Stomach (tissue), 19 donors: ENCODE measurements at places on chromosomes 3 and 15.

DNA sequence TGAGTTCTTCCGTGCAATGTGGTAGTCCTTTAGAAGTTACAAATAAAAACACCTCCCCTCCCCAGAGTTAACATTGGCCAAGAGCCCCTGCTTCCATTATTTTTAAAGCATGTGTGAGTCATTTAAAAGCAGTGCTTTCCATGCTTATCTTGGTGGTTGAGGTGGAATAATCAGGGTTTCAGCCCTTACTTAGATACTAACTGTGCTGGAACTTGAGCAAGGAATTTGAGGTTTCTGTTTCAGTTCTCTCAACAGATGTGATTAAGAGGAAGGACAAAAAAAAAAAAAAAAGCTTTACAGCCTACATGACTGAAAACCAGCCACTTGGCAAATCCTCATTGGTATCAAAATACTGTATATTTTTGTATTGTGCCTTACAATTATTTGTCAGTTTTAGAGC, 64.5 kb downstream of the CGNL1 start:
- H3K4me1 ChIP-seq: peaks cover 17% of the 10 kb centered on the region
- H3K27ac ChIP-seq: peak overlapping the region; percentile 56
- H3K4me3 ChIP-seq: no peak overlapping the region
- H3K36me3 ChIP-seq: peaks cover 19% of the 10 kb centered on the region
- DNase-seq: peak; percentile 81
- H3K27me3 ChIP-seq: no peaks in the 10 kb centered on the region

DNA sequence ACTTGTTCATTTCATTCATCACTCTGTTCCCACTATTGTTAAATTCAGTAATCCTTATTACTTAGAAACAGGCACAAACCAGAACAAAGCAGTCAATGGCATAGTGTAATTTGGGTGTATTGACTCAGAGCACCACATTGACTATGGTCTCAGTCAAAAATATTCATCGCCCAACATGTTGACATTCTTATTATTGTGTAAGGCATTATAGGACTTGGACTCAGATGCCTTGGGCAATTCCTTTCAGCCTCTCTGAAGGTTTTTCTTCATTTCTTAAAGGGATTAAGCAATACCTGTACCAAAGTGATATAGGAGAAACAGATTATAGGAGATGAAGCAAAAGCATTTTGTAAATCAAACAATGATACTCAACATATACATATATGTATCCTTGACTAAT, 114.7 kb upstream of the BHLHE40 start:
- no peak for DNase-seq
- H3K27me3 ChIP-seq: no peaks in the 10 kb centered on the region
- H3K4me3 ChIP-seq: no peak overlapping the region

- peaks cover 6% of the 10 kb centered on the region for H3K4me1 ChIP-seq
- H3K4me3 ChIP-seq: no peak overlapping the region
- no peak for DNase-seq
- H3K27me3 ChIP-seq: peaks cover 13% of the 10 kb centered on the region
- no peak overlapping the region for H3K27ac ChIP-seq
These were observed 131.8 kb downstream of the MDFIC2 start for GRCh38 chr3:70180664-70181063.

DNA sequence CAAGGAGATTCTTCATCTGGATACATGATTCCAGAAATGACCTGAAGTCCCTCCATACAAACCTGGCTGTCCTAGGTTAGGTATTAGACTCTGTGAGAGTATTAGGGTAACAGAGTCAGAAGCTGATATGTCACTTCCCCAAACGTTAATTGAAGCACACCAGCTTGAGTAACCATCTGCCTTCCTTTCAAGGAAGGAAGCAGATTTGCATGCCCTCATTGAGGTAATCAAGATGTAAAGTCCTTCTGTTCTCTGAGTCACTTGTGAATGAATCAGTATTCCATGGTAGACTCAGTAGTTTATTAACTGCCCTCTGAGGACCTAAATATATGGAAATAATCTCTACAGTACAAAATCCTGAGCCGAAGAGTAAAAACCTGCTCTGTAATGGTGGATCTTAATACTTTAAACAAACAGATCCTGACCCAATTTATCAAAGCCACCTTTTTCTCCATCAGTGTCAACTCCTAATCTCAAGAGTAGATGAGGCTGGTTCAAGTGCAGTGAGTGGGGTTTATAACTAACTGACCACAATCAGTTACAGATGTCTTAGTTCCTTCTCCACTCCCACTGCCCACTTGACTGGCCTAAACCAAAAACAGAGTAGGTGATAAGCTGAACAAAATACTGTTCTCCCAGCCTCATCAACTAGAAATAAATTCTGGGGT, 246.2 kb upstream of the CHRM5 start:
- no peak overlapping the region for H3K4me3 ChIP-seq
- H3K4me1 ChIP-seq: no peaks in the 10 kb centered on the region
- DNase-seq: no peak
- no peak overlapping the region for H3K27ac ChIP-seq
- peaks cover 3% of the 10 kb centered on the region for H3K36me3 ChIP-seq

- no peak overlapping the region for H3K4me3 ChIP-seq
- no peaks in the 10 kb centered on the region for H3K27me3 ChIP-seq
- H3K36me3 ChIP-seq: no peaks in the 10 kb centered on the region
- no peak overlapping the region for H3K27ac ChIP-seq
- no peak for DNase-seq
These were observed 132.9 kb upstream of the ZBTB20 start for GRCh38 chr3:115279939-115280338.
